Fibroblast of skin of right biceps (primary cell): ENCODE measurements at places on chromosomes 5 and 9.

- DNase-seq = peak; percentile 58
Observed at GRCh38 chr9:6564868-6565267, 80.7 kb downstream of the GLDC start.

GRCh38 chr5:174581894-174582293 is 142.5 kb upstream of the MSX2 start:
- DNase-seq = no peak

- DNase-seq = peak; percentile 66
Observed at GRCh38 chr9:10059044-10059443, 553.8 kb downstream of the PTPRD start.

- DNase-seq = no peak
Observed at GRCh38 chr9:18730241-18730640, 256.3 kb downstream of the ADAMTSL1 start.

- peak; percentile 37 for DNase-seq
Observed at GRCh38 chr5:17004441-17005106, 68.5 kb upstream of the MYO10 start.

DNA sequence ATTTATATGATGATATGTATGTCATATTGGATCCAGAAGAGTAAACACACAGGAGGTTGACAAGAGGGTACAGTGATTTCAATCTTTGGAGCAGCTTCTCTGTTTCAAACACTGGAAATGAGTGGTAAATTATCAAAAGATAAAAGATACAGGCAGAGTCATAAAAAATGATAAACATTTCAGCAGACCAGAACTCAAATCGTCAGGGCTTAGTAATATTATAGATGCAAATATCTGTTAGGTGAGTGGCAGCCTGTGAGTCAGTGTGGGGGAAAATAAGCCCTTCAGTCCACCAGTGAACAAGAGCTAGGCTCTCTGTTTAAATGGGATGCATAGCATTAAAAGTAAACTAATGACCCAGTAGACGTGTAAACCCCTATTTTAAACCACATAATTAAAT is 1378.1 kb downstream of the EFNA5 start:
- peak; percentile 80 for DNase-seq

DNA sequence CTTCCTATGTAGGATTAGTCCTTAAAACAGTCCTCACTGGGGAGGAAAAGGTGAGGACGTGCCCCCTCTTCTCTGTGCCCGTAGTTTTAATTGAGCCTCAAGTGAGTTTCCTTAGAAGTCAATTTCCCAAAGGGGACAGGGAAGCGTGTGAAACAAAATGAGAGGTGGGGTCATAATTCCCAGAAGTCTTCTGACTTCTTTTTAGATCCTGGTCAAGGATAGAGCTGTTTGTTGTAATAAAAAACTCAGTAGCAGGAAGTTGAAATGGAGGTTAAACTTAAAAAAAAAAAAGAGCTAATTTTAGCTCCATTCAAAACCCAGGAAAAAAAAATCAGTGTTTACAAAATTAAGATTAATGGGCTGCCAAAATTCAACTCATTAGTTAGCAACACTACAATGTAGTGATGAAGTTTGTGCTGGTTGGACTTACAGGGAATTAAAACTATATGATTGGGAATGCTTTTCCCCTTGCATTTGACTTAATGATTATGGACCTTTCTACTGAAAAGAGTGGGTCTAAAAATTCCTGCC is 158.3 kb upstream of the MEF2C start:
- DNase-seq = no peak

GRCh38 chr5:173197375-173197891 is 37.6 kb downstream of the NKX2-5 start:
- DNase-seq = no peak

GRCh38 chr9:37262410-37262809 is 142.0 kb downstream of the ZCCHC7 start:
- DNase-seq = peak; percentile 22

DNA sequence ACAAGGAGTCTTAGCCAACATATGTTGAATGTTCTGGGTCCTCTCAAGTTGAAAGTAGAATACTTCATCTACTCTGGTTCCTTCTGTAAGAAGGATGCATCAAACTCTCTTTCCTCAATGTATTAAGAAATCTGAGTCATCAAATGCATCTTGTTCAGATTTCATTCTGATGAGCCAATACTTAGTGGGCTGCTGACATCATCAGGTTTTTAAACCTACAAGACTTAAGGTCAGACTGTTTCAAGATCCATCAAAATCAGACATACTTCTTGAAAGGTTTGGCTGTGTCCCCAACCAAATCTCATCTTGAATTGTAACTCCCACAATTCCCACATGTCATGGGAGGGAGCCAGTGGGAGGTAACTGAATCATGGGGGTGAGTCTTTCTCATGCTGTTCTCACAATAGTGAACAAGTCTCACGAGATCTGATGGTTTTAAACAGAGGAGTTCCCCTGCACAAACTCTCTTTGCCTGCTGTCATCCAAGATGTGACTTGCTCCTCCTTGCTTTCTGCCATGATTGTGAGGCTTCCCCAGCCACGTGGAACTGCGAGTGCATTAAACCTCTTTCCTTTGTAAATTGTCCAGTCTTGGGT is 168.8 kb downstream of the RAPGEF6 start:
- peak; percentile 88 for DNase-seq

DNA sequence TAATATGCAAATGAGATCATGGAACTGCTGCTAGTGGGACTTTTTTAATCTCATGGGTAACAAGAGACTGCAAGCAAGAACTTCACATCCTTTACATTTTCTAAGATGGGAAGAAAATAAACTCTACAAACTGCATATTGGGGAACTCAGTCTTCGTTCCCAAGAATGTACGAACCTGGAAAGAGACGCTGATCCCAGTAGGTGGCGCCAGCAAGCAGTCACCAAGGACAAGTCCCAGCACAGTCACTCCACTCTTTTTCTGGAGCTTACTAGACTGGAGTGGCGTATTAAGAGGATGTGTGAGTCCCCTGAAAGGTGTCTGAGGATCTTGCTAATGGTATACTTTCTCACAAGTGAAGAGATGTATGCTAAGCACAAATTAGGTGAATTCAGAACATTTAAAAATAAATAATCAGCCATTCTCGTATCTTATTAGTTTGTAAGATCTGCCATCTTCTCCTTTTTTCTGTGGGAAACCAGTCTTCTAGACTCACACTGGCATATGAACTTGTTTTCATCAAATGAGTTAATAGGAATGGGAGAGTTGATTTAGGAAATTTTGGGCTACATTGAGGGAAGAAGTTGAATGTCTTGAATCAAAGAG is 16.0 kb upstream of the PUM3 start:
- peak; percentile 59 for DNase-seq

DNA sequence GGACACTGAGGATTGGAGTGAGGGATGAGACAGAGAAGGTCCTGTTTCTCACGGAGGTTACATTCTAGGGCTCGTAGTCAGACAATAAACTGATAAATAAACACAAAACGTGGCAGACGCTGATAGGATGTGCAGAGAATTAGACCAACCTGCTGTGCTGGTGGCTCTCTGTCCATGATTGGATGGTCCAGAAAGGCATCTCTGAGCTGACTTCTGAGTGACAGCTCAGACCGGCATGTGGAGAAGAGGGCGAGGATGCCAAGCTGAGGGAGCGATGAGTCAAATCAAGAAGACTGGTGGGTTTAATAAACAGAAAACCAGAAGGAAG is 132.3 kb upstream of the TAF11L2 start:
- DNase-seq = no peak

- no peak for DNase-seq
Observed at GRCh38 chr5:119630752-119631440, 1.5 kb downstream of the FAM170A start.

DNA sequence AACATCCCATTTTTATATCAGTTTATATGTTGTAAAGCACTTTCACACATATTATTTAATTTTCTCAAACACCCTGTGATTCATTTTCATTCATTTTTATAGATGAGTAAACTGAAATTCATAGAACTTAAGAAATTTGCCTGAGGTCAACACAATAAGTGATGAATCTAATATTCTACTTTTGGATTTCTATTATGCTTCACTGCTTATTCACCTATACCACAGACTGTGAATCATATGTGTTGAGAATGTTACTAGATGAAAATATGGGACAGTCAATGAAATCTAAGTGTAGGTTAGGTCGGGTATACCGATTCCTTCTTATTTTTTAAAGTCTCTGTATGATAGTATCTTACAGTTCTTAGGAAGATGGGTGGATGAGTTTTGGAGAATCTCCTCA is 24.8 kb downstream of the CDC37L1 start:
- no peak for DNase-seq

DNA sequence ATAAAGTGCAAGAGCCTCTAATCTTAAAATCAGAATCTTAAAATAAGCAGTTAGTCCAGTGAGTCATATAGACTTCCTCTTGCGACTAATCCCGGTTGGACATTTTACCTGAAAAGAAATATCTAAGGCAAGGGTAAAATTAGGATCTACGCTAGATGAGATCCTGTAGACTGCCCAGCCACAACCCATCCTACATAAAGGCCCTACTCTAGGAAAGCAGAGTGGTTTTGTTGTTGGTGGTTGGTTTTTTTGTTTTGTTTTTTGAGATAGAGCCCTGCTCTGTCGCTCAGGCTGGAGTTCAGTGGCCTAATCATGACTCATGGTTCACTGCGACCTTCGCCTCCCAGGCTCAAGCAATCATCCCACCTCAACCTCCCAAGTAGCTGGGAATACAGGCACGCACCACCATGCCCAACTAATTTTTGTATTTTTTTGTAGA is 6.9 kb downstream of the TSC1 start:
- no peak for DNase-seq
